ENCODE measurements at places on chromosomes 1 and 21.

DNA sequence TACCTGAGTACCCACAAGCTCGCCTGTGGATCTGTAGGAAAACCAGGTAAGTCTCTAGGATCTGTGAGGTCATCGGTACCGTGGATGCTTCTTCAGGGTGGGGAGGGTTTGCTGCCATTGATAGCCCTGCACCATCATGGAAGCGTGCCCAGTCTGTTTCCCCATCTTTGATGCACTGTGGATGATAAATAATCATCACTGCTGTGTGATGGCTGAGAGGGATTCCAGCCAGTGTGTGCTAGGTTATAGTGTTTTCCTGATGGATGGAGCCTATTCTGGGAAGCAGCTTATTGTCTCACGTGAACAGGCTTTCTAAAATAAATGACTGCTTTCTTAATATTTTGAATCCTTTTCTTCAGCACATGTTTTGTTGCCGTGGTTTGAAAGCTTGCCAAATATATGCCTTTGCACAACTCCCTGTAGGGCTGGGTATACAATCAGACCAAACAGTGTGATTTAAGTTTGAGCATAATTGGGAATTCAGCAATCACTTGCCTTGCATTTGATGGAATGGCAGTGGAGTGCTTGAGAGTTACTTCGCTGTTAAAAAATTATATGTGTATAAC lies 113.8 kb downstream of the CAMTA1 start:
- DNase-seq: no peak

DNA sequence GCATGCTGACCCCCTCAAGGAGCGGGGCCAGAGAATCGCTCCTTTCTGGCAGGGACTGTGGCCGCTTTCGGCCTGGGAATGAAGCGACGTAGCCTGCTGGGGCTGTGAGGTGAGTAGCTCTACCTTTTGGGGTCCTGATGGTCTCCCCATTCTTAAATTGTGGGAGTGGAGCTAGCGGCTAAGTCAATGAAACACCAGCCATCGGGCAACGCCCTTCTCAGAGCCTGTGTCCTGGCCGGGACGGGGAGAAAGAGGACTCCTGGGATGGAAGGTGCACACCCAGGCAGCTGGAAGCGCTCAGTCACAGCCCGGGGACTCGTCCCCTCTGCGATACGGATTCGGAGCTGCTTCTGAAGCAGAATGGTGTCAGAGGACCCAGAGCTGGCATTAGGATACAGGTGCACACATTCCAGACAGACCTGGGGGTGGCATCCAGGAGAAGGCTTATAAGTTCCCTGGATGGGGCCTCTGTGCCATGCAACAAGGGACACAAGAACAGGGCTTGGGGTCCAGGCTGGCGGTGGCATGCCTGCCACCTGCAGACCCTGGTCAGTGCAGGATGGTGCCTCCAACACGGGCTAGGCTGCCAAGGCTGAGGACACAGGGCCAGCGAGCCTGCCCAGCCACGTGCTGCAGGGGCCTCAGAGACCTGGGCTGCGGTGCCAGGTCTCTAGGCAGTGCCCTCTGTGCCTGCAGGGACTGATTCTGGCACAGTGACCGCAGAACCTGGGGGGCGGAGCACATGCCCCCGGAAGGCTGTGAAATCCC lies 945 bp upstream of the WNT9A start:
- no peak for DNase-seq

- no peak for DNase-seq
These were observed 114.7 kb downstream of the APP start for GRCh38 chr21:26055841-26056264.

- no peak for DNase-seq
These were observed 6.2 kb upstream of the TRIM45 start for GRCh38 chr1:117127795-117128194.

DNA sequence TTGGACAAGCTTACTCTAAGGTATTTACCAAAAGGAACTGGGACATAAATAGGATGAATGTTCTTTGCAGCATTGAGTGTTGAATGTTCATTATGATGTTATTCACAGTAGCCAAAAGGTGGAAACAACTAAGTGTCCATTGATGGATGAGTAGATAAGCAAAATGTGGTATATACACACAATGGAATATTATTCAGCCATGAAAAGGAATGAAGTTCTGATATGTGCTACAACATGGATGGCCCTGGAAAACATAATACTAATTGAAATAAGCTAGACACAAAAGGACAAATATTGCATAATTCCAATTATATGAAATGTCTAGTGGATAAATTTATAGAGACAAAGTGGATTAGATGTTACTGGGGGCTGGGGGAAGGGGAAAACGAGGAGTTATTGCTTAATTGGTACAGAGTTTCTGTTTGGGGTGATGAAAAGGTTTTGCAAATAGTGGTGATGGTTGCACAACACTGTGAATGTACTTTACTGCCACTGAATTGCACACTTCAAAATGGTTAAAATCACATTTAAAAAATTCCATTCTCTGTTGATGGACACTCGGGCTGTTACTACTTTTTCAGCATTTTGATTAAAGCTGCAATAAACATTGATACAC lies 2.9 kb downstream of the MTARC1 start:
- DNase-seq: no peak

DNA sequence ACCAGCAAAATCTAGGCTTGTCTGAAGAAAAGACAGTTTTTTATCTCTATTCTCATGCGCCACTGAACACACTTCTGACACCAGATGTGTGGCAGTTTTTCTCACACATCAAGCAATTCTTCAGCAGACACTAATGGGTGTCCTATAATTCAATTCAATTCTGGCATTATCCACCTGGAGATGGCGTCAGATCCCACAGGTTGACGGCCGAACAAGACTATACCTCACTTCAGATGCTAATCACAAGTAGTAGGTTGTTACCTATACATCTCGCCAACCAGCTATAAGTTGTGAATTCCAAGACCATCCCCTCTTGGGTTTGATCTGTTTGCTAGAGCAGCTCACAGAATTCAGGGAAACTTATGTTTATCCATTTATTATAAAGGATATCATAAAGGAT lies 89.9 kb upstream of the ARTN start:
- DNase-seq: no peak

DNA sequence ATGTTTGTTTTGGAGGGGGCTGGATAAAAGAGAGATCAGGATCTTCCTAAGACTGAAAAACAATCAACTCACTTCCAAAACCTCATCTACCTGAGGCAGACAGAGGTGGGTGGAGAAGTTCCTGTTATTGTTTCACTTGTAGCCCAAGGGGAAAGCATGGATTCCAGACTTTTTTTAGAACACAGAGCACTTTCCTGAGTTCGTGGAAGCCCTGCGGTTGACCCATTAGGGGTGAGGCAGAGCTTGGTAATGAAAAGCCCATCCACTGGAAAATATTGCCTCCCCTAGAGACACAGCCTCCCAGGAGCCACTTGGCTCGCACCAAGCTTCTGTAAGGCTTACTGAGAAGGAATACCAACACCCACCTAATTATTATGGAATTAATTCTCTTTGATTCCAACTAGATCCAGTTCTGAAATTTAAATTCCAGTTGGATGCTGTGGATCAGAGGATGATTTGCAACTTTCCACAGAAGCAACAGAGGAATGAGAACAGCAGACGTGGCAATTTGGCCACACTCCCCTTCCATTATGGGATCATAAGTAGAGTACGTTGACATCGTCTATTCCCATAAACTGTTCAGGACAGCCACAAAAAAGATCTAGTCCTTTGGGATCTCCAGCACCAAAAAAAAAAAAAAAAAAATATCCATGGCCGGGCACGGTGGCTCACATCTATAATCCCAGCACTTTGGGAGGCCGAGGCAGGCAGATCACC lies 4.1 kb upstream of the PEF1 start:
- no peak for DNase-seq

DNA sequence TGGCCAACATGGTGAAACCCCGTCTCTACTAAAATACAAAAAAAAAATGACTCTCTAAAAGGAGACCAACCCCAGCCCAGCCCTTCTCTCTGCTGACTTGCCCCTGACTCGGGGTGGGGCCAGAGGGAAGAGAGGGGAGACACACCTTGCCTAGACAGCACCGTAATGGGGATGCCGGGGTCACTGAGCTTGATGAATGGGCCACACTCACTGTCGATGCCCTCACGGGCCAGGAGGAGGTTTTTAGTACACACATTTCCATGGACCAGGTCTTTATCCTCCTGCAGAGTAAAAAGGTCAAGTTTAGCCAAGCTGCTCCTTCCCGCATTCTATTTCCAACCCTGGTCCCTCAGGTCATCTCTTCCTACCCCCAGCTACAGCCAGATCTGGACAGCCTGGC lies 99.7 kb downstream of the RAVER2 start:
- no peak for DNase-seq

GRCh38 chr1:206438554-206438953 lies 31.7 kb upstream of the IKBKE start:
- DNase-seq: no peak

- DNase-seq: no peak
These were observed 407.8 kb upstream of the DAB1 start for GRCh38 chr1:57831624-57832023.

DNA sequence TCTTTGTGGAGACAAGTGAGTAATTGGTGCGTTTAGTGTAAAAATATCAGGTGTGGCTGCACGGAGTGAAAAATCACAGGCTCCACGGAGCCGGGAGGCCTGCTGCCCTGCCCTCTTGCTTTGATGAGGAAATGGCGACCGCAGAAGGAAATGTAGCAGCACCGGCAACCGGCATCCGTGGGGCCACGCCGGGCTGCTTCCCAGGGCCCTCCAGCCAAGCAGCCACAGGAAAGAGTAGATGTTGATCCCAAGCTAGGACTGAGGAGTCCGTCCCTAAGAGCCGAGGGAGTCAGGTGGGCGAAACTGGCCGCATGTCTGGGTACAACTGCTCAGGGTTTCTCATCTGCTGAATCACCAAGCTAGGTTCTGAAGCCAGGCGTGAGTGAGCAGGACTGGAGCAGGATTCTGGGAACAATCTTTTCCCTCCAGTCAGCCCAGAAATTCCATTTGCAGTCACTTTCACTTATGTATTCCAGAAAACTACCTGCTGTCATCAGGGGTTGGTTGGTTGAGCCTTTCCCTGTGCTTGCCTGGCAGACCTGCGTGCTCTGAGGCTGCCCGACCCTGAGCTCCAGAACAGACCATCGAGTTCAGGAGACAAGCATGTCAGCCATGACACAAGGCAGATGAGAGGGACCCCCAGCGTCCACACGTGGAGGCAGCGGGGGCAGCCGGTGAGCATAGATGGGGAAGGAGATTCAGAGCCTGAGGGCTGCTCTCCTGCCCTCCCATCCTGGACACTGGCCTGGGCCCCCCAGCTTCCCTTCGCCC lies 5.8 kb upstream of the ITGB2 start:
- DNase-seq: no peak

DNA sequence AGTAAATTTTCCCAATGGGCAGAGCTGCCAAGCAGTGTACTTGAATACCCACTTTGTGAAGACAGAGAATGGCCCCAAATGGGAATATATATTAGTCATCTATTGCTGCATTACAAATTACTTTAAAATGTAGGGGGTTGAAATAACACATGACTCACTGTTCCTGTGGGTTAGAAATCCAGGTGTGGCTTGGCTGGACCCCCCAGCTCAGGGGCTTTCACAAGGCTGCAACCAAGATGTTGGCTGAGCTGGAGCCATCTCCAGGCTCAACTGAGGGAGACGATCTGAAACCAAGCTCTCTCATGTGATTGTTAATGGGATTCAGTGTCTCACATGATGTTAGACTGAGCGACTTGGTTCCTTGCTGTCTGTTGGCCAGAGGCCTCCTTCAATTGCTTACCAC lies 33.4 kb upstream of the ARHGAP29 start:
- no peak for DNase-seq

DNA sequence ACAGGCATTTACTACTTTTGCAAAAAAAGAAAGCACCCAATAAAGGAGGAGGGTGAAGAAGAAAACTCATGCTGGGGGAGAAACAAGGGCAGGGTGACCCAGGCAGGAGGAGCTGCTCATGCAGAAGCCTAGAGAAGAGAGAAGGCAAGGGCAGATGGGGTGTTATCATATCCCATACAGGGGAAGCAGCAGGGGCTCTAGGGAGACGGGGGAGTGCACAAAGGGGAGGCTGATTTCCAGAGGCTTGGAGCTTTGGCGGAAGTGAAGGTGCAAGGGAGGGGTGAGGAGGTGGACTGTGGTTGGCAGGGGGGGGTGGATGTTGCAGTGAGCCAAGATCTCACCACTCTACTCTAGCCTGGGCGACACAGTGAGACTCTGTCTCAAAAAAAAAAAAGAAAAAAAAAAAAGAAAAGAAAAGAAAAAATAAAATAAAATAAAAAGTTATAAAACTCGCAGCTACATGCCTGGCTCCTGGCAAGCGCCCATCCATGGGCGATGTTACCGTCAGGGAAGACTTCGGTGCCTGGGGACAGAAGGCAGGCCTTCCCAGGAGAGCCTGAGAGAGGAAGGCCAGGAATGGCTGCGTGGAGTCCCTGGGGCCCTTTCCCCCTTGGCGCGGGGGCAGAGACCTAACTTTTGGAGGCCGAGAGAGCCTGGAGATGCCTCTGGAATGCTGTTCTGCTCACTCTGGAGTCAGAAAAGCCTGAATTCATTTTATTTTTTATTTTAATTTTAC lies 3.3 kb upstream of the FCN3 start:
- no peak for DNase-seq

DNA sequence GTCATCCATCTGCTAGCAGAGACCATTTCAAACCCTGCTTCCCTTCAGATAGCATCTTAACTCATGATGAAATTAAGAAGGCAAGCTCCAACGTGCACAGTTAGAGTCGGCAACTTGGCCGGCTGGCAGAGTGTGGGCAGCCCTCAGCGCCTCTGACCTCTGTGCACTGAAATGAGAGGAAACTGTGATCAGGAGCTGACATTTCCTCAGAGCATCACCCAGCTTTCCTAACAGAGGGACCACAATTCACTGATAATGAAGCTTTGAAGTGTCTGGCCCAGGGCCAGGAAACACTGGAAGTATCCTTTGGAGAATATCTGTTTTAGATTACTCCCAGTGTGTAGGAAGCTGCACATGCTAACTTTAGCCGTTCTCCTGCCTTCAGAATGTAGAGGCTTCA lies 145.0 kb upstream of the ZC3H11B start:
- DNase-seq: no peak

DNA sequence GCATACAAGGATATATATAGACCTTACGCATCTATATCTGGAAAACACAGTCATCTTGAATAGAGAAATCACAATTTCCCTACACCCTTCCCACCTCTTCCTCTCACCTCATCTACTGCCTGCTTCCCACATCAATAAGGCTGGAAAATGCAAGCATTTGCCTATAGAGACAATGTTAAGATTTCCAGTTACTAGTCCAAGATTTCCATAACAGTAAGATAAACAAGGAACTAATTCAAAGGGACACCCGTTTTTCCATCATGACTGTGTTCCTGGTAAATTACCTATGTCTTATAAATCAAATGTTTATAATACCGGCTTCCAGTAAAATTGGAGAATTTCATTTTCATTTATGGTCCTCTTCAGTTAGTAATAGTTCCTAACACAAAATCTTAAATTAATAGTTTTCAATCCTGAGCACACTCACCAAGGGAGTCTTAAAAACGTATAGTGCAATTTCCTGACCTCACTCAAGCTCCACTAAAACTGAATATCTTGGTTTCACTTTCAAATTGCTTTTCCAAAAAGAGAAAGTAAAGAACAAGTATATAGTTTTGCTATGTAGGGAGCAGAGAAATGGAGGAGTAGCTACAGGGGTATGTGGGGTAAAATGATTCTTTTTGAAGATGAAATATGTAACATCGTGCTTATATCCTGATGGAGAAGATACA lies 398.7 kb downstream of the PLPP3 start:
- DNase-seq: no peak

- DNase-seq: no peak
These were observed 258.3 kb downstream of the ATG4C start for GRCh38 chr1:63042278-63042677.
